Gastroesophageal sphincter (tissue), 4 donors: ENCODE measurements at places on chromosomes 12 and 14. TPM values are rescaled to one million over a fixed set of nuclear protein-coding genes. Genes with fewer than 3 reads are reported as not detected.

GRCh38 chr12:1829306-1829900 is 9.0 kb downstream of the LRTM2 start:
- ATAC-seq, result no peak

GRCh38 chr12:69524331-69524630 is 54.1 kb downstream of the FRS2 start:
- ATAC-seq, result peak; percentile 25

- ATAC-seq, result no peak
Observed at GRCh38 chr12:100601626-100602025, 28.1 kb downstream of the GAS2L3 start.

GRCh38 chr14:103072595-103073366 is 11.2 kb upstream of the LBHD2 start:
- ATAC-seq, result no peak

GRCh38 chr14:23566778-23567185 is 809 bp downstream of the AP1G2 start:
- ATAC-seq, result no peak

- peak; percentile 93 for ATAC-seq
Observed at GRCh38 chr12:68932961-68933893, at the start of gene CPM. CPM (minus strand) TSS chr12:68933171; CDS start chr12:68932837, 334 bp downstream.

DNA sequence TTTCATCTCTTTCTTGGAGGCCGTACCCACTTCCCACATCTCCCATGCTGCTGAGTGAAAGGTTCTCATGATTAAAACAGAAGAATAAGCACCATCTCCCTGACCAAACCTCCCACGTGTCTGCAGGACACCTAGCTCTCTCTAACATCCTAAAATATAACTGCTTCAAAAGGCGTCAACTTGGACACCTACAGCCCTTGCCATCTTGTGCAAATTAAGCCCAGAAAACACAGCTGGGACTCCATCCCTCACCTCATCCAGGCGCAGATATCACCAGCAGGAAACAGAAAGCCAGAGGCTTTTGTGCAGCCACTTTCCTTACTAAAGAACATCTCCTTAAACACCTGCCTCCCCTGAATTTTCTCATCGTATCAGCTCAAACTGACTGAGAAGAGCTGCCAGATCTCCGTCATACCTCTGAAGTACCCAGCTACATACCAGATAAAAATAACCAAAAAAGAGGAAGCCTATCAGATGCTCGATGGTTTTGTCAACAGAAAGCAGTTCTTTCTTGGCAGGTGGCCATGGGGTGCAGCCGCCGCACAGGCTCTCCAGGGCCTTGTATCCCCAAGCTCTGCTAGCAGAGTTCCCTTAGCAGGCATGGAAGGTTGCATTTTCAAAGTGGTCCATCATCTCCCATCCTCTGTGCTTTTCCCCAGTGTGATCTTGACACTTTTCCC is 28.8 kb downstream of the MAP3K9 start:
- ATAC-seq, result no peak

- ATAC-seq, result no peak
Observed at GRCh38 chr12:131793243-131794022, 34.8 kb upstream of the MMP17 start.

DNA sequence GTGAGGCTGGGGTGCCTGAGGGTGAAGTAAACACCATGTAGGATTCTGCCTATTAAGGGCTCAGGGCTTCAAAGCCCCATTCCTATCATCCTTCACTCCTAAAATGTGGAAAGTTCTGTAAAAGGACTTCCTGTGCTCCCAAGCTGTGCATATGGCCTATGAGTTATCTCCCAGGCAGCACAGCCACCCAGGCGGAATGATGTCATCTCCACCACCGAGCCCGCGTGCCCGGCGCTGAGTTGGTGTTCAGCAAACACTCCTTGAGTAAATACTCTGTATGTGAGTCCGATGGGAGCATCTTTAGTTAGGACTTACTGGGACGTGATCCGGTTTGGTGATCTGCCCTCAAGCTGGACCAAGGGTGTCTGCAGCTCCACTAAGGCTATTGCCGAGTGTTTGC is 437.3 kb downstream of the MED13L start:
- ATAC-seq, result no peak

DNA sequence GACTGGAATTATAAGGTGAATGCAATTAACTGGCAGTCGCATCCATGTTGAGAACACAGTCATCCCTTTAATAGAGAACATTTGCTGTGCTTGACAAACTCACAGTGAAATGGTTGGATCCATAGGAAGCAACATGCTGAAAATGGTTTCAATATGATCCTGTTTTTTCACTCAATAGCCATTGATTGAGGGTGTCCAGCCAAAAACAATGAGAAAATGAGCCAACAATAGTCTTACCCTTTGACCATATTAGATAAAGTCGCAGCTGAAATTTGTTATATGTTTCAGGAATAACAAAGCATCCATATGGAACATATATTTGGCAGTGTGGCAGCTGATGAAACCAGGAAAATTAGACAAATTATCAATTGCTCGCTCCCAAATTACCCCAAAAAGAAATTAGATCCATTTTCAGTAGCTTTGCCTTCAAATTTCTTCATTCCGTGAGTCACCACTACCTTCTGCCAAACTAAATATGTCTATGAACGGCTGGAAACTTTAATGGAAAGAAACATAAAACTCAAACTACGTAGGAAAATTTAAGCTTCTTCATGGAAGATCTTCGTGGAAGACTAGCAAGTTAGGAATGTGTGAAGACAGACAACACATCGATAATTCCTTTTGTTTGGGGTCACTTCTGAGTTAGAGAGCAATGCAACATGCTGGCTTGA is 17.4 kb downstream of the IGF1 start:
- no peak for ATAC-seq

- ATAC-seq, result no peak
Observed at GRCh38 chr12:32010631-32011336, 51.6 kb downstream of the RESF1 start.

DNA sequence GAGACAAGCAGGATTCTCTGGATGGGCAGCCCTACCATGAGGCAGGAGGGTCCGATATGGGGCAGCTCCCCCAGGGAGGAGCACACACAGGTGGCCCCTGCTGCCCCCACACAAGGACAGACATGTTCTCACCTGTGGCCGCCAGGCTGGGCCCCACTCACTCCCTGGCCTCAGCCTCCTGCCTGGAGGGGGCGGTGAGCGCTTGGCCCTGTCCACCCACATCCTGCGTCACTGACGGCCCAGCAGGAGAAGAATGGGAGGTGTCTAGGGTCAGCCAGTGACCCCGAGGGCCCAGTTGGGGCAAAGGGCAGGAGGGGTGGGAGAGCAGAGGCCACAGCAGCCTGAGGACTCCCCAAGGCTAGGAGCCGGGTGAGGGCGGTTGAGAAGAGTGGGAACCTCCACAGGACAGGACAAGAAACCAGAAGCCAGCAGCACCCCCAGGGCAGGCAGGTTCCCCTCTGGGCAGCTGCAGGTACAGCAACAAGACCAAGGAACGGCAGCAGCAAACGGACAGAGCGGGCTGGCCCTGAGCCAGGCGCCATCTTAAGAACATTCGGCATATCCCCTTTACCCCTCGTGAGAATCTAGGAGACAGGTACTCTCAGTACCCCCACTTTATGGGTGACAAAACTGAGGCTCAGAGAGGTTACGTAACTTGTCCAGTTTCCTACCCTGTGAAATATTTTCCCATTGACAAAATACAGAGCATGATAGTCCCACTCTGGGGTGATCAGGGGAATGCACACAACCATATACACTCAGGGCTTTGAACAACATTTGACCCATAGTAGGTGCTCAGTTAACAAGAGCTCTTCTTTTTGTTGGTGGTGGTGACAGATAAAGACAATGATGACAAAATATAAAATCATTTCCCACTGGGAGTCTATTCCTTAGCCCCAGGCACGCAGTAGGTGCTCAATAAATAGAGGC is 74.3 kb downstream of the NCOR2 start:
- no peak for ATAC-seq

DNA sequence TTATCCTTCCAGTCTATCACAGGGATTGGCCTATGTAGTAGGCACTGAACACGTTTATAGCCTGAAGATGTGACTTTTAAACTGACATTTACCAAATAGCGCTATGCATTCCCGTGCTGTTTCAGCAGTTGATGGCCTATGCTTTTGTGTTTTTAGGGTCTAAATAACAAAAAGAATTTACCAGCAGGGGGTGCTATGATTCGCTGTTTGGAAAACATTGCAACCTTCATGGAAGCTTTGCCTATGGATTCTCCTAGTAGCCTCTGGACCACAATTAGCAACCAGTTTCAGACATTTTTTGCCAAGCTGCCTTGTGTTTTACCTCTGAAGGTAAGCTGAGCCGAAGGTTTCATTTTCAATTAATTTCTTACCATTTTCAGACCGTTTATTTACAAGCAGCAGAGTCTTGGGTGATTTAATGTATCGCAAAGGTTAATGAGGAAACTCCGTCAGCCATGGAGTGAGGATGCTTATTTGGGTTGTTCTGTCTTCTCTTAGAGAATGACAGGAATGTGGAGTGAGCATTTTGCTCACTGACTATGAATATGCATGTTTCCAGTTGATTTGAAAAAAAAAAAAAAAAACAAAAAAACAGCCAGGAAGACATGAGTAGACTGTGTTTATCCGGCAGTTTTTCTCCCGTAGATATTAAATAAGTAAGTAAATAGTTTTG is 133.1 kb downstream of the PRIMA1 start:
- ATAC-seq, result peak; percentile 51

DNA sequence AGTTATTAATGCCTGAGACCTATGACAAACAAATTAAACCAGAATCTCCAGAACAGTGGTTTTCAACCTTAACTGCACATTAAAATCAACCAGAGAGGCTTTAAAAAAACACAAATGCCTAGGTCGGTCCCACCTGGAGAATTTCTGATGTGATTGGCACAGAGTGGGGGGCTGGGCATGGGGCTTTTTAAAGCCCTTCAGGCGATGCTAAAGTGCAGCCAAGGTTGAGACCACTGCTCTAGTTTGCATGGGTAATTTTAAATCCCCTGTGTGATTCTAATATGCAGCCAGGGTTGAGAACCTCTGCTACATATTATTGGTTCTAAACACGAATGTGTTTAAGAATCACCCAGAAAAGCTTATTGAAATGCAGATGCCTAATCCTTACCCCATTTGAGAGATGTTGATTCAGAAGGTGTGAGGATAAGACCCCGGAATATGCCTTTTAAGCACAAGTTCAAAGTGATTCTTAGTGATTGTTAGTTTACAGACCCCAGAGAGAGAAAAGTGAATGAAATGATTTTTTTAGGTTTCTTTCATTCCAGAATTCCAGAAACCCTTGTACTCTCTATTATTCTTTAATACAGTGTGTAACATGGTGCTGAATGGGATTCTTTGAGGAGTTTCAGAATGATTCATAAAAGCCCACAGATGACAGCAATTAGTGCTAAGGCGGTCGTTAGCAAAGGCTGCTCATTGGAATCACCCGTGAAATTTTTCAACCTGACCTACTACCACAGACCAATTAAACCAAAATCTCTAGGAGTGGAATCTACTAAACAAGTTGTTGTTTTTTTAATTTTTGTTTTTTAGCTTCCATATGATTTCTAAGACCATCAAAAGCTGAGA is 44.9 kb downstream of the LIN7A start:
- ATAC-seq, result no peak

- peak; percentile 73 for ATAC-seq
Observed at GRCh38 chr12:118526255-118527095, 150.1 kb downstream of the SUDS3 start.

DNA sequence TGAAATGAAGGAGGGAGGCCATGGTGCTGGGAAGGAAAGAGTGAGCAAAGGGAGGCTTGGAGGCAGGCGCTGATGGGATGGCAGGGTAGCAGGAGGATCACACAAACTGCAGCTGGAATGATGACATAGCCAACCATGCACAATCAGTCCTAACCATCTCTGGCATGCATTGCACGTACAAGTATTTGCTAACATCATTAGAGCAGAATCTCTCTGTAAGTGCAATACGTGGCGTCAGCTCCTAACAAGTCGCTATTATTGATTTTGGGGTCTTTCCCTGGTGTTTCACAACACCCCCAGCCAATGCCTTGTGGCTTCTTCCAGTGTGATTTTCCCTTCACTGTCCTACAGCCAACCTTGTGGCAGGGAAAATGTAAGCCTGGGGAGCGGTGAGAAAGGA is 18.5 kb downstream of the BDKRB1 start:
- ATAC-seq, result peak; percentile 58

DNA sequence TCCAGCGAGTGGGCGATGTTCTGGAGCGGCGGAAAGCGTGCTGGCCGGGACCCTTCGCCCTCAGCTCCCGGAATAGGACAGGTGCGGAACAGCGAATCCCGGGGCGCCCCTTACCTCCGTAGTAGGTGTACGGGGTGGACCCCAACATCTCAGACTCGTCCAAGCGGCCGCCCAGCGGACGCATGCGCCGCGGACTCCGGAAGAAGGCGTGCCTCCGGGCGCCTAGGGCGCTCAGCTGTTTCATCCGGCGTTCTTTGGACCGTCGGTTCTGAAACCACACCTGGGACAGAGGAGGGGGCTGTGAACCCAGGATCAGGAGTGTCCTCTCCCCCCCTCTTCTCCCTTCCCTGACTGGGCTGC is 4.5 kb downstream of the LHX5 start:
- ATAC-seq, result no peak

DNA sequence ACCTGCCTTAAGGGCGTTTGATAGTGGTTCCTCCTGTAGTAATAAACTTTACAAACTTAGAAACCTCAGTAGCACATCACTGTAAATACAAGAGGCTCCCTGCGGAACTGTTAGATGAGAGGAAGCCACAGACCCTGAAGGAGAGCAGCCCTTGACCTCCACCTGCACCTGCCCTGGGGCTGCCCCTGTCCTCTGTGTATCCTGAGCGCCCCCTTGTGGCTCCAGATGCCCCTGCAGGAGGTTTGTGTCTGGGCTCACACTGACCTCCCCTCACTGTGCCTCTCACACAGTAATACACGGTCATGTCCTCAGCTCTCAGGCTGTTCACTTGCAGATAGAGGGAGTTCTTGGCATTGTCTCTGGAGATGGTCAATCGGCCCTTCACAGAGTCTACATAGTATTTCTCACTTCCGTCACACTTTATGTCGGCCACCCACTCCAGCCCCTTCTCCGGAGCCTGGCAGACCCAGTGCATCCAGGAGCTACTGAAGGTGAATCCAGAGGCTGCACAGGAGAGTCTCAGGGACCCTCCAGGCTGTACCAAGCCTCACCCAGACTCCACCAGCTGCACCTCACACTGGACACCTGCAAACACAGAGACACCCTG is 1059.8 kb downstream of the TMEM121 start:
- ATAC-seq, result no peak

GRCh38 chr14:68312884-68313610 is 479.8 kb downstream of the ZFP36L1 start:
- no peak for ATAC-seq

DNA sequence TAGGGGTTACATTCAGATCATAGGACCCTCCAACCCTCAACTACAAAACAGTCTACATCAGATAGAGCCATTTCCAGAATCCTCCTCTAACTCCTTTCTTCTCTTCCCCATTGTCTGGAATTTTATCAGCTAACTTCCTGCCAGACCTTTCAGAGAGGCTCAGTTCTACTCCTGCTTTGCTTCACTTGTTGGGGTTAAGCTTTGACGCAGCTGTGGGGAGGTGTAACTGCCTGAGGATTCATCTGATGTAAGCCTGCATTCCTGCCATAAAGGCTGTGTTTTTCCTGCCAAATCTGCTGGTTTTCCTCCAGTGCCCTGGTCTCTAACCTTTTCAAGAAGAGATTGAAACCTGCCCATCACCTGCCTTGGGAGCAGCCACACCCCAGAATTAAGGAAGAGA is 16.9 kb downstream of the DHRS2 start:
- no peak for ATAC-seq

Gene MMP17
- 7.0 TPM for total RNA-seq

Gene KRT79
- not detected for total RNA-seq

Gene AJUBA
- 8.8 TPM for total RNA-seq

Gene KLRC4
- total RNA-seq, result not detected

Gene OAS1
- 4.8 TPM for total RNA-seq

Gene TMEM106C
- 156 TPM for total RNA-seq

Gene TRIM9
- total RNA-seq, result 1.2 TPM

Gene VRTN
- not detected for total RNA-seq

Gene KLRC1
- 0.62 TPM for total RNA-seq

Gene SVOP
- total RNA-seq, result 0.08 TPM
